GM20000 (cell line): ENCODE measurements at places on chromosomes 16 and 17.

GRCh38 chr17:43906951-43907424 is 348 bp downstream of the MPP2 start:
- DNase-seq, result no peak

DNA sequence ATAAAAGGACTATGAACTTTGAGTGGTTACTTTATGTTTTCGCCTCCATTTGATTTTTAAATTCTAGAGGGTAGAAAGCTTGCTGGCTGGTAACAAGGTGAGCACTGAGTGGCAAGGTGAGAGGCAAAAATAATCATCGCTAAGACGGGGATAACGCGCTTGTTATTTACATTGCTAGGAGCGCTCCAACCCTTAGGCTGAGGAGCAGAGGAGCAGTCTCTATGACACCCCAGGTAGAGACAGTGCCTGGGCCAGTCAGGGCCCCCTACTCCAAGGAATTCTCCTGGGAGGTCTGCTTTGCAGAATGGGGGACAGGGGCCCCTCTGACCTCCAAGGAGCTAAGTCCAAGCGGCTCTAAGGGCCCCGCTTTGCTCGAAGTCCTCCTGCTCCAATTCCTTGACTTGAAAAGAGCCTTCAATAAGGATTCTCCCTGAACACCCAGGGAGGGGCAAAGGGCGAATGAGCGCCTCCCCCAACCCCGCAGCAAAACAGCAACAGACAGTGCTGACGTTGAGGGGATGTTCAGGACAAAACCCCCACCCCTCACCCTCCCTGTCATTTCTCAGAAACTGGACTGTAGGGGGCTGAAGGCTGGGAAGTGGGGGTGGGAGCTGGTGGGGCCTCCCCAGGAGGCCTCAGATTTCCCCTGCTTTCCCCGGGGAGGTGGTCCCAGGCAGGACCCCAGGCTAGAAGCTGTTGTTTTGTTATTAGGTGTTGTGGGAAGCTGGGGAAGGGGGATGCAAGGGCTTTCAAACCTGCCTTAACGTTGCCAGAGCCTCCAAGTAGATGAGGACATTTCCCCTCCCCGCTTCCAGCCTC is 10.2 kb upstream of the FOXF1 start:
- no peak for DNase-seq

DNA sequence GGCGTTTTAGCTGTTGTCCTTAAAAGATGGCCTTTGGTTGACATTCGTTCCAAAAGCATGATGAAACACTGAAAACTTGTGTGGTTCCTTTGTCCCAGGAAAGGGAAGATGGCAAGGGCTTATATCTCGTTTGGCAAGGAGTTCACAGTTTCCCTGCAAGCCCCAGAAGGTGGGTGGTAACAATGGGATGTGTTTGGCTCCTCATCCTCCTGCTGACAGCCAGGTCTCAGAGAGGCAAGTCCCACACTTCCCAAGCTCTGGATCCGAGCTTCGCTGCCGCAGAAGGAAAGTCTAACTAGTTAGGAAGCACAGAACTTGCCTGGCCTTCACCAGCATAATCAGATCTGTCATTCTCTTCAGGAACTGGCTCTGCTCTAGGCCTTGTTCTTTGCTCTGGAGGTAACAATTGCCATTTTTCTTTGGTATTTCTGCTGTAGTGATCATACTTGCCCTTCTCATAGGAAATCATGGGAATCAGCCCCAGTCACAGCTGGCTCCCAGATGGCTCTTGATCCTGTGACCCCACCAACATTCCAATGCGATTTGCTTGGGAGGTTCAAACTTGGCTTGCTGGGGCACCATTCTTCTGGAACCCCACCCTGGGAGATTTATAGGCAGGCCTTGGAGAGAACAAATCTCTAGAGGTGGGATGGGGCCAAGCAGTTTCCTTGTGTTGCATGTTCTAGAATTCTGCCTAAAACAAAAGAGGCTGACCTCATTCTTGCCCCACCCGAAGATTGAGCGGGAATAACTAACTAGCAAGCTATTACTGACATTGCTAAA is 17.9 kb downstream of the KPNA2 start:
- DNase-seq, result no peak

DNA sequence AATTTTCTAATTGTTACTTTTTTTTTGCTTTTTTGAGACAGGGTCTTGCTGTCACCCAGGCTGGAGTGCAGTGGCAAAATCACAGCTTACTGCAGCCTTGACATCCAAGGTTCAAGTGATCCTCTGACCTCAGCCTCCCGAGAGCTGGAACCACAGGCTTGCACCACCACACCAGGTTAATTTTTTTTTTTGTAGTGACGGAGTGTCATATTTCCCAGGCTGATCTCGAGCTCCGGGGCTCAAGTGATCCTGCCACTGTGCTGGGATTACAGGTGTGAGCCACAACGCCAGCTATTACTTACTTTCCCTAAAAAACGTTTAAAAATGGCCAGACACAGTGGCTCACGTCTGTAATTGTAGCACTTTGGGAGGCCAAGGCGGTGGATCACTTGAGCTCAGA is 6.6 kb downstream of the NPLOC4 start:
- no peak for DNase-seq

- DNase-seq, result no peak
These were observed 30.6 kb downstream of the TRPV3 start for GRCh38 chr17:3526971-3527370.

- no peak for DNase-seq
These were observed 8.4 kb upstream of the OR1F1 start for GRCh38 chr16:3179651-3180050.

DNA sequence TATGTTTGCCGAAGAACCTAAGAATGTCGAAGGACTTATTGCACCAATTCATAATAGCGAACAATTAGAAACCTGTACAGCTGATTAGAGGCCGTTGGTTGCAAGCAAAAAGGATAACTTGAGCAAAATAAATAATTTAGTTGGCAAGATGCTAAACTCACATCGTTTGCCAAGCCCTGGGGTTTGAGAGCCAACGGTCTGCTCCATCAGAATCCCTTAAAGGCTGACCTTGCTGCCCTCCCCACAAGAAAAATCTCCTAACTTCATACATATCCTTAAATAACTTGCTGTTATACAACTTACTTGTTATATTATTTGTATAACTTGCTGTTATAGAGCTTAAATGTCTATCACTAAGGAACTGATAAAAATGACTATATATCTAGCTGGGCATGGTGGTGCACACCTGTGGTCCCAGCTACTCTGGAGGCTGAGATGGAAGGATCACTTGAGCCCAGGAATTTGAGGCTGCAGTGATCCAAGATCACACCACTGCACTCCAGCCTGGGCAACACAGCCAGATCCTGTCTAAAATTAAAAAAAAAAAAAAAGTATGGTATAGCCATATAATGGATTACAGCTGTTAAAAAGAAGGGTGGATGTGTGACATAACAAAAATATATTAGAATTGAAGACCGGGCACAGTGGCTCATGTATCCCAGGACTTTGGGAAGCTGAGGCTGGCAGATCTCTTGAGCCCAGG is 1.9 kb upstream of the TRIM37 start:
- DNase-seq, result no peak

DNA sequence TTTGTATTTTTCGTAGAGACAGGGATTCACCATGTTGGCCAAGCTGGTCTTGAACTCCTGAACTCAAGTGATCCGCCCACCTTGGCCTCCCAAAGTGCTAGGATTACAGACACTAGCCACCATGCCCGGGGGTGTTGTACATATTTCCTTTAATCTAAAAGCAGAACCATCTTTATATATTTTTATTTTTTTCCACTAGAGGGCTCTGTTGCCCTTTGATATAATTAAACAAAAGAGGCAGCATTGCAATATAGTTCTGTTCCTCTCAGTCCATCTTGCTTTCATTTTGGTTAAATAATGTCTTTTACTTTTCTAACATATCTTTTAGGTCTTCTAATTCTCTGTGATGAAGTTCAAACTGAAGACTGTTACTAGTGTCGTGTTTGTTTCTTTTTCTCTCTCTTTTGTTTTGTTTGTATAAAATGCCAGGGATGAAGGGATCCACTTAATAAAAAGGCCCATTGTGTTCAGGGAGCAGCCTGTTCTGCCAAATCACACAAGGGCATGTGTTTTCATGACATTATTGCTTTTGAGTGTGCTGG is 23.4 kb downstream of the WWOX start:
- DNase-seq, result peak; percentile 45

DNA sequence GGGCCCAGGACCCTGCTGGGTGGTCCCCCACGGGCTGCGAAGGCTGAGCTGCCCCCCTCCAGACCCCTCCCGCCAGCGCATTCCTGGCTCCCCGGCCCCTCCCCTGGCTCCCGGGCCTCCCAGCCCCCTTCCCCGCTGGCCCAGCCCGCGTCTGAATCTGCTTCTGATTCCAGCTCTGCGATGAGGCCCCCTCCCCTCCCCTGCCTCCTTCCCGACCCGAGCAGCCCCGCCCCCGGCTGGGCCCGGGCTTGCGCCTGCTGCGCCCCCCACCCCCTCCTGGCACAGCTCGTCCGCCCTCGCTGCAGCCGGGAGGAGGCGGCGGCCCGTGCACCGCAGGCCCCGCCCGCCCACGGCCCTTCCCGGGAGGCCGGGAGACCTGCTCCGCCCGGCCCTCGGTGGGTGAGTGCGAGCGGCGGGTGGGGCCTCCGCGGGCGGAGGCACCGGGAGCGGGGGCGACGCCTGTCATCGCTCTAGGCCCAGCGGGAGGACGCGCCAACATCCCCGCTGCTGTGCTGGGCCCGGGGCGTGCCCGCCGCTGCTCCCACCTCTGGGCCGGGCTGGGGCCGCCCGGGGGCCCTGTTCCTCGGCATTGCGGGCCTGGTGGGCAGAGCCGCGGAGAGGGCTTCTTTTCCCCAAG is at the start of gene NTN3:
TSS of gene NTN3 (plus strand) at position 282 of the 637 bp plus-strand sequence. CDS start 405 bp downstream, outside the sequence.
- DNase-seq, result peak; percentile 70

- no peak for DNase-seq
These were observed 44.8 kb downstream of the STAT5A start for GRCh38 chr17:42333053-42333452.

DNA sequence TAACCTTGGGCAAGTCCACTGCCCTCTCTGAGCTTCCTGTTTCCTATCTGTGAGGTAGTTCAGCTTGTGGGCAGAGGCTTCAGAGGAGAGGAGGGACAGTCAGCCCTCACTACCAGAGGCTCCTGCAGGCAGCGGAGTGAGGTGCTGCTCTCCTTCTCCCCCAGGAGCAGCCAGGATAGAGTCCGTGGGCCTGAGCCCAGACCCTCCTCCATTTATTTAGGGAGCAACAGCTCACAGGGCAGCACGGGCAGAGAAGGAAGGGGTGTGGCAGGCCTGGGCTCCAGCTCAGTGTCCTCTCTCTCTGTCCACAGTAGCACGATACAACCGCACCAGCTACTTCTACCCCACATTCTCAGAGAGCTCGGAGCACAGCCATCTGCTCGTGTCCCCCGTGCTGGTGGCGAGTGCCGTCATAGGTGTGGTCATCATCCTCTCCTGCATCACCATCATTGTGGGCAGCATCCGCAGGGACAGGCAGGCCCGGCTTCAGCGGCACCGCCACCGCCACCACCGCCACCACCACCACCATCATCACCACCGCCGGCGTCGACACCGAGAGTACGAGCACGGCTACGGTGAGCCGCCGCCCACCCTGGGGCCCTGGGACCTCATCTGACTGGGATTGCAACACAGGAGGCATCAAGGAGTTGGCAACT is 42.3 kb downstream of the BEAN1 start:
- DNase-seq, result no peak

DNA sequence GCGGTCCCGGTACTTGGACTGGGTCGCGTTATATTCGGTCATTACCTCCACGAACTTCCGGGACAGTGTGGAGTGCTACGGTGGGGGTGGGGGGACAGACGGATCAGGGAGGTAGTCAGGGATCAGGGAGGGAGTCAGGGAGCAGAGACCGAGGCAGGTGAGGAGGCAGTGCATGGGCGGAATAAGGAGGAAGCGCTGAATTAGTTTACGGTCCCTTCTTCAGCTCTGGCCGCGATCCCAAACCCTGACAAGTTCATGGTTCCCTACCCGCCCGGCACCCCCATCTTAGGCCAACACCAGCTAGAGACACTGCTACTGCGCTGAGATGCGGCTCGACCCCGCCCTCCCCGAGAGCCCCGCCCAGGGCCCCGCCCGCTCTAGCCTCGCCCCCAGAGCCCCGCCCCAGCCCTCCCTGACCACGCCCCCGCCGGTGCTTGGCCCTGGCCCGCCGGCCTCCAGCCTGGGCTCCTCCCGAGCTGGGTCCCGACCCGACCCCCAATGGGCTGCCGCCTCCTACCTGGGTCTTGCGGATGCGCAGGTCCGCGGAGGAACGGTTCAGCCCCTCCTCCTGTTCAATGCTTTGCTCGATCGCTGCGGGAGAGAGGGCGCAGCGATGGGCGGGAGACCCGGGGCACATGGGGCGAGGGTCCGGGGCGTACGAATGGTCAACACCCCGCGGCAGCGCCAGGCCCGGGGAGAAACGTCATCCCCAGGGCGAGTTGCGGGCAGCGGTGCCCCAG is 12.1 kb downstream of the HSD3B7 start:
- DNase-seq, result peak; percentile 100

GRCh38 chr17:50190293-50190602 is 11.2 kb downstream of the COL1A1 start:
- DNase-seq, result no peak

DNA sequence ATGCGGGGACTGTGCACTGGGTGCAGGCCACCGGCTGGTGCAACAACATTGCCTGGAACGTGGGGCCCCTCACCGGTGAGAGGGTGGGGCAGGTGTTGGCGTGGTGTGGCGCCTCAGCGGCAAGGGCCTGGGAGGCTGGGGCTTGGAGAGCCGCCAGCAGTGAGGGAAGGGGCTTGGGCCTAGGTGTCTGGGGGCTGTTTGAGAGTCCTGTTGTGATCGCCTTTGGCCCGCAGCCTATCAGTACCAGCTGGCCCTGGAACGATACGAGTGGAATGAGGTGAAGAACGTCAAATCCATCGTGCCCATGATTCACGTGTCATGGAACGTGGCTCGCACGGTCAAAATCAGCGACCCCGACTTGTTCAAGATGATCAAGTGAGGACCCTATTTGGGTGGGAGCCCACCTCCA is 2.6 kb upstream of the TMEM88 start:
- DNase-seq, result no peak

- no peak for DNase-seq
These were observed 252.1 kb downstream of the PHKB start for GRCh38 chr16:47713225-47713595.

DNA sequence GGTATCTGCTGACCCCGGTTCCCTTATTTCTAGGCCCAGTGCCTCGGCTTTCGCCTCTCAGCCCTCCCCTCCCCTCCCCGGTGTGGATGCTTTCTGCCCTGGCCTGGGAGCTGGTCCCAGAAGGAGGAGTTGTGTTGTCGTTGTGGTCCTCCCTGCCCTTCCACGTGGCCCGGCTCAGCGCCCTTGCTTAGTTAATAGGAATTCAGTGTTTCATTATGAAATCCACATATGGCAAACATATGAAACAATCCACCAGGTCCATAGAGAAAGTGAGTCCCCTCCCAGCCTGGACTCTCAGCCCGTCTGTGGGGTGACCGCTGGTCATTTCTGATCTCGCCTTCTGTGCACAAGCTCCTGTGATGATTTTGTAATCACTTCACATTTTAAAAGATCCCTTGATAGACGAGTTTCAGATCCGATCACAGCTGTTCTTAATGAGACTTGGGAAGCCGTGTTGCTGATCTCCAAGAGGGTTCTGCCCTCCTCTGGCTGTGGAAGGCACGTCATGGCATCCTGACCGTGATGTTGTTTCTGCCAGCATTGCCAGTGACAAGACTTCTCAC is 112.1 kb downstream of the BANP start:
- DNase-seq, result no peak

DNA sequence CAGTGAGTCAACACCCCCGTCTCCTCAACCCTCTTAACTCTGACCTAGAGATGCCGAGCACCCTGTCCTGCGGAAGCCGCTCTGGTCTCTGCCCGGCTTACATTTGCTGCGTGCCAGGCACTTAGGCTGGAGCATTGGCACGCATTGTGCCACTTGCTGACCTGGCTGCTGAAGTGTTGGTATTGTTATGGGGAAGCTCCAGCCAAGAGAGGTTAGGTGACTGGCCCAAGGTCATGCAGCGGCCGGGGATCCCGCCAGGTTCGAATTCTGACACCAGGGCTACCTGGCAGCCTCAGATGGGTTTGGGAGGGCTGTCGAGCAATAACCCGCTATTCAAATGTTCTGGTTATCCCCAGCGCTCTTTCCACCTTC is 5.0 kb upstream of the HSD17B1 start:
- DNase-seq, result no peak
